ENCODE measurements at places on chromosomes 6 and 20. TPM values are rescaled to one million over a fixed set of nuclear protein-coding genes. Genes with fewer than 3 reads are reported as not detected.

GRCh38 chr6:156781861-156782631, 4.9 kb downstream of the ARID1B start:
- no peak for DNase-seq

DNA sequence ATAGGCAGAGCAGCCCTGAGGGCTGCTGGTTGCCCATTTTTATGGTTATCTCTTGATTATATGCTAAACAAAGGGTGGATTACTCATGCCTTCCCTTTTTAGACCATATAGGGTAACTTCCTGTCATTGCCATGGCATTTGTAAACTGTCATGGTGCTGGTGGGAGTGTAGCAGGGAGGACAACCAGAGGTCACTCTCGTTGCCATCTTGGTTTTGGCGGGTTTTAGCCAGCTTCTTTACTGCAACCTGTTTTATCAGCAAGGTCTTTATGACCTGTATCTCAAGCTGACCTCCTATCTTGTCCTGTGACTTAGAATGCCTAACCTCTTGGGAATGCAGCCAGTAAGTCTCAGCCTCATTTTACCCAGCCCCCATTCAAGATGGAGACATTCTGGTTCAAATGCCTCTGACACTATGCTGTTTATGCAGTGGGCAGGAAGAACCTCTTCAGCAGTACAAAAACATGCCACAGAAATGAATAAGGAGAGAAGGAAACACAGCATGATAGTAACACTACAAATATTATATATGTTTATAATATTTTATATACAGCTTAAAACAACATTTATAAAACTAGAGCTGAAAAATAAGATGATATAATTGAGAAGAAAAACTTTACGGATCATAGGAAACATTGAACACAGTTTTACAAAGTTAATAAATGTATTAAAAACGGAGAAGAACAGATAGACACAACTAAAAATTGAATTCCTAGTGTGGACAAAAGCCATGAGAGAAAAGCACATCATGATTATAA, 58.9 kb upstream of the SAMD5 start:
- no peak for DNase-seq

Gene NPEPL1
- total RNA-seq, result 47.4 TPM

- no peak for DNase-seq
Observed at GRCh38 chr20:44394702-44395460, 39.4 kb downstream of the HNF4A start.

DNA sequence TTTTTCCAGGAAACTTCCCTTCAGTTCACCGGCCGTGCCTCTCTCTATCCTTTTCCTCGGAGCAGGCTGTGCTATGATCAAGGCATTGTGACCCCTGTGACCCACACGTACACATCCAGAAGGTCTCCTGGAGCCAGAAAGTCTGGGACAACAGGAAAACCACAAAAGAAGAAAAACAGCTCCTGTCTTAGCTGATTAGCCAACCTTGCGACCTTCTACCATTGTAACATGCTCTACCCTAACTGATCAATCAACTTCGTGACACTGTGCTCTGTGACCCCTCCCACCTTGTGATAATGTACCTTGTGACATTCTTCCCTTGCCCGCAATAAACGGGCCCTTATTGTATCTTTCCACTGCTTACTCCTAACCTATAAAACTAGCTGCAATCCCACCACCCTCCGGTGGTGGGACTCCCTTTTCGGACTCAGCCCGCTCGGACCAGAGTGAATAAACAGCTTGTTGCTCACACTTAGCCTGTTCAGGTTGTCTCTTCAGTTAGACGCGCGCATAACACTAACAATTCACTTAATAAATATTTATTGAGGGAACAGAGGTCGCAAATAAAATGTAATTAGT, 24.2 kb downstream of the ZNF311 start:
- no peak for DNase-seq

- no peak for DNase-seq
Observed at GRCh38 chr20:33291830-33292355, 8.9 kb downstream of the BPIFB1 start.

Gene SLC22A2
- total RNA-seq, result 0.27 TPM

- DNase-seq, result no peak
Observed at GRCh38 chr20:14790771-14791620, 453.6 kb upstream of the FLRT3 start.

Gene ASIP
- total RNA-seq, result not detected

GRCh38 chr20:15610787-15611186, 962.5 kb downstream of the KIF16B start:
- DNase-seq, result no peak

- DNase-seq, result no peak
Observed at GRCh38 chr6:129475477-129476247, 234.3 kb downstream of the ARHGAP18 start.

Gene DNMT3B
- 0.36 TPM for total RNA-seq

DNA sequence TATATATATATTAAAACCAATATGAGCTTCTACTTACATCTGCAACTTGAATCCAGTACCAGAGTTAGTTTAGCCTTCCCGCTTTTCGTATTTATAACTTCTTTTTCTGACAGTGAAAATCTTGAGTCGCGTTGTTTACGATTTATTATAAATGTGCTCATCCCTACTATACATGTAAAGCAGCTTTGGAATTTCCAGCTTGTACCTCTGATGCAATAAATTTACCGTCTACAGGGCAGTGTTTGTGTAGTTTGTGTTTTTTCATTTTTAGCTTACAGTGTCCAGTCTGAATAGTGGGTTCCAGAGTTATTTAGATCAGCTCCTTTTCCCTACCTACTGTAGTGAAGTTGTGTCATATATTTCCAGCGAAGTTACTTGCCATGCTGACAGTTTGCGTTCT, 66.3 kb downstream of the TIAM2 start:
- no peak for DNase-seq

All from sigmoid colon (tissue), 7 donors.